RWPE2 (cell line): ENCODE measurements at places on chromosomes 11 and 22.

DNA sequence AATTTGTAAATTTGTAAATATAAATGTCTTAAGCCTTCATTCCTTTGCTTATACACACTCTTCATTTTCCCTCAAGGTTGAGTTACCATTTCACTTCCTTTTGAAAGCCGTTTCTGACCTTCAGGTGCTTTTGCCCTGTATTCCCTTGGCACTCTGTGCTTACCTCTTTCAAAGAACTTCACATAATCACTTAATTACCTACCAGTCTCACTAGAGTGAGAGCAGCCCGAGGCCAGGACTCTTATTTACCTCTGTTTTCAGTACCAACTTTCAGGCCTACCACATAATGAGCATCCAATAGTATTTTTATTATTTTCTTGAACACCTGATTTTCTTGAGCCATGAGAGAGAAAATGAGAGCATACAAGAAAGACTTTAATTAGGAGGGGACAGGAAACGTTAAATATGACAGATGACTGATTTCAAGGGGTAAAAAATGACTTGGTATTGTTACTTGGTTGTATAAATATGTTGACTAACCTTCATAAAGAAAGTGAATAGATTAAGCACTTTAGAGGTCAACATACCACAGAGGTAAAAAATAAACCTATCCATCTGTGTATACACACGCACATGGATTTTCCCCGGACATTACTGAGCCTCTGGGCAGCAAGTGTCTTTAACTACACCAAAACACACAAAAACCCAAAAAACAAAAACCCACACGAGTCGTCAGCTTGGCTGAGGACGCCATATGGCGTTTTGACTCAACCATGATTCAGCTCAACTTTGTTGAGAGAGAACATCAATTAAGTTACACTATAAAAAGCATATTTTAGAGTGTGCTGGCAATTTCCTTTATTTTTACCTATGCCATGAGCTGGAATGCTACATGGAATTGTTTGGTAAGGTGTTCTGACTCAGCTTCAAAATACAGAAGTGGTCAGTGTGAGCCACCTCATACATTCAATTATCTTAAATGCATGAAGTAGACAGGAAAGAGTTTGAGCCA is 7.6 kb downstream of the ATXN10 start:
- no peak for DNase-seq

DNA sequence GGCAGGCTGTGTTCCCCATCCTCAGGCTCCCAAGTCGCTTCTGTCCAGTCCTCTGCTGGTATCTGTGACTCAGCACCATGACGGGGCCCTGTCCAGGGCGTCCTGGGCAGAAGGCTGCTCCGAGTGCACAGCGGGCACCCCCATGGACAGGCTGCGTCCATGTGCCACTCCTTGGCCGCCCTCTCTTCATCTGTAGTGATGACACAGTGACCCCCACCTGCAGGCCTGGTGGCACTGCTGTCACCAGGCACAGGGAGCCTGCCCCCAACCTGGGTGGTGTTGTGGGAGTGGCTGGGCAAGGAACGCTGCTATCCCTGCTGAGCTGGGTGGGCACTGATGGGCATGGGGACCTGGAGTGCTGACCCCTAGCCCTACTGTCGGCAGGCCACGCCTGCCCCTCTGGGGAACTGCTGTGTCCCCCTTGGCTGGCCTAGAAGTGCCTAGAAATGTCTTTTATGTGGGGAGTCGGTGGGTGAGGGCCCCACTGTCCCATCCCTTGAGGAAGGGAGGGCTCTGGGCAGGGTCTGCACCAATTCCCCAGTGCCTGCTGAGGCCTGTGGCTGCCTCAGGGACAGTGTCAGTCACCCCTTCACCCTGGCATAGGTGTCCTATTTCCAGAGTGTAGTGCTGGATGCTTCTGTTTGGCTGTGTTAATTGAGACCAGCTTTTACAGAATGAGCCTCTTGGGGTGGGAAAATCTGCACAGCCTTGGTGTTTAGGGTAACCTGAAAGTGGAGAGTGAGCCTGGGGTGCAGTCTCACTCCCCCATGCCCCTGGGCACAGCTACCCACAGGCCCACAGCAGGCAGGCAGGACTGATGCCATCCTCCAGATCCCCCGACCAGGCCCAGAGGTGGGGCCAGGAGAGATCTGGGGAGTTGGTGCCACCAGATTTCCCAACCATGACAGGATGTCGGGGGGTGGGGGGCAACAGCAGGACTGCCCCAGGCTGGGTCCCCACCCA is 34.5 kb downstream of the RTN4R start:
- no peak for DNase-seq

- no peak for DNase-seq
These were observed 20.1 kb upstream of the ADORA2A start for GRCh38 chr22:24407278-24407665.

DNA sequence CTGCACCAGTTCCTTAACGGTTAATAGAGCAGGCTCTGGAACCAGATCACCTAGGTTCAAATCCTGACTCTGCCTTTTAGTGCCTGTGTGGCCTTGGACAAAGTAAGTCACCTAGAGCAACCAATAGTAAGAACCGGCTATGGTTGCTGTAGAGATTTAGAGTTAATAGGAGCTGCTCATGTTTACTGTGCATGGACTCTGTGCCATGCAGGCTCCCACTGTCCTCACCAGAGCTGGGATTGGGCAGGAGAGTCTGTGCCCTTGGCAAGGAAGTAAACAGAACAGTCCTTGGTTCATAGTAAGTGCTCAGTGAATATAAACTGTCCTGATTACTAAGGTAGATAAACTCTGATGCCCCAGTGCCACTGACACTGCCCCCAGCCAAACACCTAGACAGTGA is 1.4 kb upstream of the TP53I11 start:
- no peak for DNase-seq

DNA sequence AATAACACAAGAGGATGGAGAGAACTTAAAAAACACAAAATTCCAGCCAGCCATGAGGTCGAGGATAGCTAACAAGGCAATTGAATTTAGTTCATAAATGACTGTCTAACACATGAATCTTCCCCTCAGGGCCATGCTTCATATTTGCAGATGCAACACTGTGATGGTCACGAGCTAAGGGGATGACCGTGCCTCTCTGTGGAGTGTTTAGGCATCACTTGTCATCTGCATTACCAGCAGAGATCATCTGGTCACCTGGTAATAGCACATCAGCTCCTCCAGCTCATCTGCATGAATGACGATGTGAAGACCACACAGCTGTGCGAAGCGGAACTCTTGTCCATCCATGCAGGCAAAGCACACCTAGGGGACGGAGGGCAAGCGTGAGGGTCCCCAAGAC is 20.9 kb upstream of the SLC25A1 start:
- DNase-seq = no peak

GRCh38 chr22:21762712-21763581 is 27.4 kb upstream of the YPEL1 start:
- DNase-seq = no peak

DNA sequence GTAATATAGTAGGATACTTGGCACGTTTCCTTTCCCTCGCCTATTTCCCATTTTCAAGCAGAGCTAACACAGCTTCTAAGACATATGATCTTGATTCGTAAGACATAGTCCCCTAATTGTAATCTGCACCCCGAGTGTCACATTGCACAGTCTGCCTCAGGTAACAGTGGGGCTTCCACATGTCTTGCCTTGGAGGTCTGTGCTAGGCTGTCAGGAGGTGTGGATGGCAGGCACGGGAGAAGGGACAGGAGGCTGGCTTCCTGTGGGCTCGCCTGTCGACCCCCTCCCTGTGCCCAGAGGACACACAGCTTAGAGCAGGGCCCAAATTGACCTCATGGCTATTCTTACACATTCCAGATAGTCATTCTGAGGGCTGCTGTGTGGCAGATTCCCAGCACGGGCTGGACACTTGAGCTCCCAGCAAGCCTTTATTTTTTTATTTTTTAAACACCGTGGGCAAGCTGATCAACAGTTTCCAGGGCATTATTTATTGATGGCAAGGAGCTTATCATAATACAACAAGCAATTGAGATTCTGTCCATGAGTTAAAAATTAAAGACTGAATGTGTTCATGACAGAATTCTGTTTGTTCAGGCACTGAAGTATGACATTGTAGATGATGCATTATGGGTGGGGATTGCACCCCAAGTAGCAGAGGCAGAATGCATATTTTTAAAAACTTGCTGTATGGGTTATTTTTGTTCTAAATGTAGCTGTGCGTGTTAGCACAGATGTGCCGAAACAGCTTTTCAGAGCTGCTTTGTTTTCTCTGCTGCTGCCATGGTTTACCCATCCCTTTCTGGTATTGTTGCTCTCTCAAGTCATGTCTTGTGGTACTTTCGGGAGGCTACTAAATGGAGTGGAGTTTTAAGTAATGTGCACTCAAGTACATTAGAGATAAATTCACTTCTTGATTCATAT is 113.0 kb downstream of the ATXN10 start:
- no peak for DNase-seq

GRCh38 chr22:23754220-23754919 is at the start of gene VPREB3:
Gene VPREB3 (minus strand): TSS chr22:23754425. CDS start chr22:23754363, 62 bp downstream.
- DNase-seq = no peak

- DNase-seq = no peak
These were observed 606.0 kb downstream of the BUD13 start for GRCh38 chr11:116166573-116167465.

GRCh38 chr11:6237266-6237665 is 1.6 kb upstream of the CNGA4 start:
- no peak for DNase-seq

DNA sequence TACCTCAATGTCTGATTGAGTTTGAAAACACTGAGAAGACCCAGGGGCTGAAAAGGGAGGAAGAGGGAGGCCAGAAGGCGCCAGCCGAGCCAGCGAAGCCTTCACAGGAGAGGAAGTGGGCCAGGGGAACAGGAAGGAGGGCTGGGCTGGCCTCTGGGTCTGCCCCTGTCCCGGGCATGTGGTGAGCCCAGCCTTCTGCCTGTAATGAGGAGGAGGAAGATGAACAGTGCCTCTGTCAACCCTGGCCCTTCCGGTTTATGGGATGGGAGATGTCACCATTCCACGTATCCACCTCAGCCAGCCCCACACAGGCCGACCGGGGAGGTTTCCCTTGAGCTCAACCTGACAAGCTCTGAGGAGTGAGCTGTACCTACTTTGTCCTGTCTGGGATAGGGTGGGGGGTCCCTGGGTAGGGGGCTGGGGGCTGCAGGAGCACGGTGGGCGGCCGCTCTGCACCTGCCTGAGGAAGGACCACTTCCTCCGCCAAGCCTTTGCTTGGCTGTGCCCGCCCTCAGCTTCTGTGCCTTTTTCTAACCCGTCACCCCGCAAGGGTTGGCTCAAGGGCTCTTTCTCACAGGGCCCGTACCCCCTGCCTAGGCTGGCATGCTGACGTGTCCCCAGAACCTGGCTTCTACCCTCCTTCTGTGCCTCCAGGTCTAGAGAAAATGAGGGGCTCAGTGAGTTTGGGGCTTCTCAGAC is 2.0 kb downstream of the PARVG start:
- no peak for DNase-seq

DNA sequence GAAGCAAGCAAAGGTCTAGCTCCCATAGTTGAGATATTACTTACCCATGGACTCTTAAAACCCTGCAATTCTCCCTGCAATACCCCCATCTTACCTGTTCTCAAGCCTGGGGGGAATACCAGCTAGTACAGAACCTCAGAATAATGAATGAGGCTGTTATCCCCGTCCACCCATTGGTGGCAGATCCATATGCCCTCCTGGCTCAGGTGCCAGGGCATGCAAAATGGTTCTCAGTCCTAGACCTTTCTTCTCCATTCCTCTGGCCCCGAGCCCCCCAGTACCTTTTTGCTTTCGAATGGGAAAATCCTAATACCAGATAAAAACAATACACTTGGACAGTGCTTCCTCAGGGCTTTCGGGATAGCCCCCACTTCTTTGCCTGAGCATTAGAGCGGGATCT is 86.4 kb downstream of the PIWIL4 start:
- no peak for DNase-seq

- DNase-seq = no peak
These were observed 20.2 kb downstream of the LIF start for GRCh38 chr22:30226192-30226832.

DNA sequence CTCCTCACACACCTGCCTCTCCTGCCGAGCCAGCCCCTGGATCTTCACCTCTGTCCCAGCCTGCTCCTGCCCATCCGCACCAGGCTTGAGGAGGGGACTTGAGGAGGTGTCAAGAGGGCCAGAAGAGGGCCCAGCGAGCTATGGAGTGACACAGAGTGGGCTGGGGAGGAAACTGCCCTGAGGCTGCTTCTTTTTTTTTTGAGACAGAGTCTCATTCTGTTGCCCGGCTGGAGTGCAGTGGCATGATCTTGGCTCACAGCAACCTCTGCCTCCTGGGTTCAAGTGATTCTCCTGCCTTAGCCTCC is 21.9 kb upstream of the CDON start:
- DNase-seq = no peak

- DNase-seq = no peak
These were observed 8.2 kb downstream of the STX5 start for GRCh38 chr11:62823677-62824076.

DNA sequence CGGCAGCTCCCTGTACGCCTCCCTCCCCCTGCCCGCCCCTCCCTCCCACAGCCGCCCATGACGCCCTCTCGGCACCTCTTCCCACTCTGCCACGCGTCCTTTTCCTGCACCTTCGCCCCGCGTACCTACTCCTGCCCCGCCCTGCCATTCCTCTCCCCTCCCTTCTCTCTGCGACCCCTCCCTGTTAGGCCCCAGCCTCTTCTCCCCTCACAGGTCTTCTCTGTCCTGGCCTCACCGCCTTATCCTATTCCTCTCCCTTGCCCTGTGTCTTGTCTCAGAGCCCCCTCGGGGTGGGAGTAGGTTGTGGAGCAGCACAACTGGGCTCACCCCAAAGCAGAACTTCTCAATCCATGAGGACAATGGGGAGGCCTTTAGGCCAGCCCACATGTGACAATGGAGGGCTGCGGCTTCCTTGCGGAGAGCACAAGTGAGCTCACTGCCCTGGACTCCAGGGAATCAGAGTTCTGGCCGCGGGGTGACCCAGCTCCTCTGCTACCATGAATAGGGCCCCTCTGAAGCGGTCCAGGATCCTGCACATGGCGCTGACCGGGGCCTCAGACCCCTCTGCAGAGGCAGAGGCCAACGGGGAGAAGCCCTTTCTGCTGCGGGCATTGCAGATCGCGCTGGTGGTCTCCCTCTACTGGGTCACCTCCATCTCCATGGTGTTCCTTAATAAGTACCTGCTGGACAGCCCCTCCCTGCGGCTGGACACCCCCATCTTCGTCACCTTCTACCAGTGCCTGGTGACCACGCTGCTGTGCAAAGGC is 539 bp downstream of the SLC35C1 start:
- no peak for DNase-seq

- no peak for DNase-seq
These were observed 72.2 kb downstream of the KCNQ1 start for GRCh38 chr11:2517016-2517385.

DNA sequence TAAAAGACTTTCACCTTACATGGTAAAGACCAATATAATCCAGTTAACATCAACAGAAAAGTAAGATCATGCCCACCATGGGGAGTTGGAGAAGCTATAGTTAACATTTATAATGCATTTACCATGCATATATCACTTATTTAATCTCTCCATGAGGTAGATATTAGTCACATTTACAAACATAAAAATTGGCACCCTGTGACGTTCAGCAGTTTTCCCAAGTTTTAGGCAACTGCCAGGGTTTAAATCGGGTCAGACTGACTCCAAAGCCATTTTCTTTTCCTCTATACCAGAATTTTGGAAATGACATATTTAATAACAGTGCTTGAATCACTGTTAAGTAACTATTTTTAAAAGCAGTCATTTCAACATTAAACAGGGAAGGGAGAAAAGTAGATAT is 266.3 kb downstream of the DDX10 start:
- no peak for DNase-seq
